ENCODE measurements at places on chromosomes 3 and 15. TPM values are rescaled to one million over a fixed set of nuclear protein-coding genes. Genes with fewer than 3 reads are reported as not detected.

GRCh38 chr15:90729261-90729660 is 12.1 kb downstream of the BLM start:
- no peak overlapping the region for H3K27ac ChIP-seq
- no peak for DNase-seq

DNA sequence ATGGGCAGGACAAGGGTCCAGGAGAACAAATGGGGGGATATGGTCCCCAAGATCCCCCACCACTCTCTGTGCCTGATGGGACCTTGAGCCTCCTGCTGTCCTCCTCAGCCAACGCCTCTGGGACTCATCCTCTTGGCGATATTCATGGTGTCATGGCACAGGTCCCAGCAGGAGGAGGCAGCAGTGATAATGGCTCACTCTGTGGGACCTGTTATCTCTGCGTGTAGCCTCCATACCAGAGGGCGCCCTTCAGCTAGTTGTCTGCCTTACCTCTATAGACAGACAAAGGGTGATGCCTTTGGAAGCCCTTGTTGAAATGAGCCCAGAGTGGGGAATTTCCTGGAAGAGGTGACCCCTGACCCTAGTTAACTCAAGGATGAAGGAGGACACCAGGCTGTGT is 7.4 kb downstream of the ZBTB47 start:
- DNase-seq, result no peak
- no peak overlapping the region for H3K27ac ChIP-seq
- no peak overlapping the region for H3K4me3 ChIP-seq
- no peaks in the 10 kb centered on the region for H3K36me3 ChIP-seq

DNA sequence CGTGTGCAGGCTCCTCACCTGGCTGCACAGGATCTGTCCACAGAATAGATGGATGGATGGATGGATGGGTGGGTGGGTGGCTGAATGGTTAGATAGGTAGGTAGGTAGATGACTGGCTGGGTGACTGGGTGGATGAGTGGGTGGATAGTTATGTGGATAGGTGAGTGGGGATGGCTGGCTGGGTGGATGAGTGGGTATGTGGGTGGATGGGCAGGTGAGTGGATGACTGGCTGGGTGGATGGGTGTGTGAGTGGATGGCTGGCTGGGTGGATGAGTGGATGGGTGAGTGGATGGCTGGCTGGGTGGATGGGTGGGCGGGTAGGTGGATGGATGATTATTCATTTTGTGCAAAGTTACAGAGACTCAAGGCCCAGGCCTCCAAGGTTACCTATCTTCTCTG is 172.9 kb upstream of the CTDSPL start:
- H3K36me3 ChIP-seq, result no peaks in the 10 kb centered on the region
- H3K4me1 ChIP-seq, result no peaks in the 10 kb centered on the region
- H3K27ac ChIP-seq, result no peak overlapping the region
- H3K4me3 ChIP-seq, result no peak overlapping the region
- no peak for DNase-seq
- H3K27me3 ChIP-seq, result no peaks in the 10 kb centered on the region

GRCh38 chr15:27017168-27017809 is 46.3 kb downstream of the GABRG3 start:
- H3K27me3 ChIP-seq, result no peaks in the 10 kb centered on the region
- H3K27ac ChIP-seq, result no peak overlapping the region
- H3K4me1 ChIP-seq, result no peaks in the 10 kb centered on the region
- peaks cover 7% of the 10 kb centered on the region for H3K36me3 ChIP-seq
- DNase-seq, result peak; percentile 47

DNA sequence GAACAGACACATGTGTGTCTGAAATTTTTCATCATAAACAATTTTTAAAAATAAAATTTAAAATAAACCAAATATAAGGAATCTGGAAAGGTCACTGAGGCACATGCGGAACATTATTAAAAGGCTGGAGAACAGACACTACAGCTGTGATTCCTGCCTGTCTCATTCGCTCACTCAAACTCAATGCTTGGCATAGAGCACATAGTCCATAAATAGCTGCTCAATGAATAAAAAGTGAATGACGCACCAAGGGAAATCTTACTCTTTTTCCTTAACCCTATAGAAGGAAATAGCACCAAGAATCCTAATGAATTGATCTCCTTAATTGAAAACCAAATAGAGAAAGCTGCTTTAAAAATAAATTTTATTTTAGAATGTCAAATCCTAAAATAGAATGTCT is 98.4 kb downstream of the FSIP1 start:
- H3K36me3 ChIP-seq, result no peaks in the 10 kb centered on the region
- H3K4me1 ChIP-seq, result no peaks in the 10 kb centered on the region
- no peak for DNase-seq
- no peak overlapping the region for H3K4me3 ChIP-seq

GRCh38 chr3:163890661-163891060 is 1187.6 kb downstream of the SI start:
- H3K36me3 ChIP-seq, result no peaks in the 10 kb centered on the region
- no peaks in the 10 kb centered on the region for H3K27me3 ChIP-seq
- no peak overlapping the region for H3K27ac ChIP-seq
- H3K4me3 ChIP-seq, result no peak overlapping the region
- no peak for DNase-seq
- H3K4me1 ChIP-seq, result no peaks in the 10 kb centered on the region

- H3K27ac ChIP-seq, result no peak overlapping the region
- peaks cover 6% of the 10 kb centered on the region for H3K4me1 ChIP-seq
- no peak for DNase-seq
- H3K27me3 ChIP-seq, result no peaks in the 10 kb centered on the region
Measured at GRCh38 chr3:113096188-113096892, 105.6 kb downstream of the GTPBP8 start.

Gene SNAPC5
- total RNA-seq, result 29.9 TPM

Gene TMC3
- not detected for total RNA-seq

Gene SCN11A
- total RNA-seq, result 0.22 TPM

Gene SLC15A2
- total RNA-seq, result 2.4 TPM
